T-cell (primary cell): ENCODE measurements at places on chromosomes 4 and X. TPM values are rescaled to one million over a fixed set of nuclear protein-coding genes. Genes with fewer than 3 reads are reported as not detected.

Gene PHF8
- total RNA-seq = 52.3 TPM

GRCh38 chrX:1903236-1903935 lies 288.5 kb downstream of the ASMT start:
- no peak for DNase-seq
- no peaks in the 10 kb centered on the region for H3K4me1 ChIP-seq
- H3K27me3 ChIP-seq = no peaks in the 10 kb centered on the region
- no peaks in the 10 kb centered on the region for H3K36me3 ChIP-seq

- no peak for DNase-seq
- H3K36me3 ChIP-seq = no peaks in the 10 kb centered on the region
- no peak overlapping the region for H3K27ac ChIP-seq
These were observed 331.4 kb downstream of the RAPGEF2 start for GRCh38 chr4:159434114-159434870.

DNA sequence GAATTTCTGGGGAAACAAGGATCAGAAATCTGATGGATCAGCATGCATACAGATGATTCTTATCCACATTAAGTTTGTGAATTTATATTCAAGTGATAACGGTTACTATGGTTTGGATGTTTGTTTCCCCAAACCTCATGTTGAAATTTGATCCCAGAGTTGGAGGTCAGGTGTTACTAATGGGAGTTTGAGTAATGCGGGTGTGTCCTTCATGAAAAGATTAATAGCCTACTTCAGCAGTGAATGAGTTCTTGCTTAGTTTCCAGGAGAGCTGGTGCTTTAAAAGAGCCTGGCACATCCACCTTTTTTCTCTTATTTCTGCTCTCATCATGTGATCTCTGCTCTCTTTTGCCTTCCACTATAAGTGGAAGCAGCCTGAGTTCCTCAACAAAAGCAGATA lies 712.4 kb downstream of the IL1RAPL1 start:
- no peaks in the 10 kb centered on the region for H3K27me3 ChIP-seq
- H3K4me1 ChIP-seq = no peaks in the 10 kb centered on the region
- no peak overlapping the region for H3K4me3 ChIP-seq
- no peak overlapping the region for H3K27ac ChIP-seq

DNA sequence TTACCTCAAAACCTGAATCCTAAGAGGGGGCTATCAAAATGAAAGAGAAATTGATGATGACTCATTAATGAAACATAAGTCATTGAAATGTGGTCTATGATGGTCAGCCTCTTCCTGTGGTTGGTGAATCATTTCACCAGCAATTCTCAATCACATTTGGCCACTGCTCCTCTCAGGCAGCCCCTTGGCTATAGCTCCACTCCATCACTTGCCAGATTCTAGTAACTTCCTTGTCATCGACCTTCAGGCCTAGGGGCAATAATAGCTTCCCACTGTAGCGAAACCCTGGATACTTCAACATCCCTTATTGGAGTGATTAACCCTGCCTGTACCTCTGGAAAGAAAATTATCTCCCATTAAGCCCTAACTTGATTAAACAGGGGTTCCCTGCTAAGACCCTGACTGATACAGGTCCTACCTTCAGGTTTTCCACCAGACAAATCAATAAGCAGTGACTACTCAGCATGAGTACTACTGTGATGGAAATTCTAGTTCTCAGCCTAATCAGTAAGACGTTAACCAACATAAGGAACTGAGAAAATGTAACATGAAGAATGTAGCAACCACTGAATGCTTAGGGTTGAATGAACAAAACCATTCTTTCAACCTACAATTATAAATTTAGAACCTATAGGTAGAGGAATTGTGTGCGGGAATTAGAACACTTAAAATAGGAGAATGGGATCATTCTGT lies 30.4 kb downstream of the ADH7 start:
- no peaks in the 10 kb centered on the region for H3K36me3 ChIP-seq
- H3K4me1 ChIP-seq = no peaks in the 10 kb centered on the region
- H3K27ac ChIP-seq = no peak overlapping the region
- no peak for DNase-seq
- no peaks in the 10 kb centered on the region for H3K27me3 ChIP-seq
- no peak overlapping the region for H3K4me3 ChIP-seq

DNA sequence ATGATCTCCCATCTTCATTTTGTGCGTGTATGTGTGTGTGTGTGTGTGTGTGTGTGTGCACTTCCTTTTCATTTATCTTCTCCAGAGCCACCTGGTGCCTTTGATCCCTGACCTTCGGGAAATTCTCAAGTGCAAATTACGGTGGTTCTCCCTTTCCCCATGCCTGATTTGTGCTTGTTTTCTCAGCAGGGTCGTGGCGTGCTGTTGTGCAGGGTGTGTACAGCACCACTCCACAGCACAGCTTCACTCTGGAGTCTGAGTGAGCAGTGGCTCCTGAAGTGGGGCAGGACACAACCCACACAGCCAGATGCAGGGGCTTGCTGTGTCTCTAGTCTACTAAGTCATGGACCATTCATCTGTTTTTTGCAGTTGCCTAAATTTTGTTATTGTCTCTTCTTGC lies 114.2 kb upstream of the TBC1D9 start:
- H3K4me3 ChIP-seq = no peak overlapping the region
- no peaks in the 10 kb centered on the region for H3K4me1 ChIP-seq

DNA sequence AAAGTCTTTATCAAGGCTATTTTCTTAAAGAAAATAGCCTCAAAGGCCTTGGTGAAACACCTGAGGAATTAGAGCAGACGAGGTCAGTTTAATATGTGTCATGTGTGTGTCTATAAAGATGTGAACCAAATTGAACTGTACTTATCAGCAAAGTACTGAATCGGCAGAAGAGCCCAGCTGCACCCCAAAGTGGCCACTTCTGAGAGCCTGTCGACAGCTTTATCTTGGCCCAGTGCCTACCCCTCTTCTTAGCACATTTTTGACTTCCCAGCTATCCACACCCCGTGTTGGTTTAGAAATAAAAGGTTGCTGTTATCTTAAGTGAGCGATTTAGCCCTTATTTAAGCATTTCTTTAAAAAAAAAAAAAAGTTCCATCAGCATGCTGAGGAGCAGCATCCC lies 329.7 kb downstream of the FBXW7 start:
- no peaks in the 10 kb centered on the region for H3K4me1 ChIP-seq
- no peak overlapping the region for H3K27ac ChIP-seq
- no peaks in the 10 kb centered on the region for H3K36me3 ChIP-seq
- no peak overlapping the region for H3K4me3 ChIP-seq

DNA sequence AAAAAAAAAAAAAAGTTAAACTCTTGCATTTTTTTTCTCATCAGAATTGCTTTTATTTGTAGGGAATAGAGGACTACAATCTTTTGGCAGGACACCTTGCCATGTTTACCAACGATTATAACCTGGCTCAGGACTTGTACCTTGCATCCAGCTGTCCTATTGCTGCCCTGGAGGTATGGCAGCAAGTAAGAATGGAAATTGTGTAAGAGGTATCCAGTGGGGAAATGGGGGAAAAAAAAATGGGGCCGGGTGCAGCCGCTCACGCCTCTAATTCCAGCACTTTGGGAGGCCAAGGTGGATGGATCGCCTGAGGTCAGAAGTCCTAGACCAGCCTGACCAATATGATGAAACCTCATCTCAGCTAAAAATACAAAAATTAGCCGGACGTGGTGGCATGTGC lies 49.8 kb downstream of the WDR19 start:
- H3K36me3 ChIP-seq = no peaks in the 10 kb centered on the region
- H3K4me3 ChIP-seq = no peak overlapping the region
- no peaks in the 10 kb centered on the region for H3K4me1 ChIP-seq

Gene KCNIP4
- total RNA-seq = not detected

GRCh38 chrX:128769495-128769894 lies 717.3 kb upstream of the ACTRT1 start:
- no peak overlapping the region for H3K27ac ChIP-seq
- H3K4me3 ChIP-seq = no peak overlapping the region
- no peaks in the 10 kb centered on the region for H3K36me3 ChIP-seq
- DNase-seq = no peak
- no peaks in the 10 kb centered on the region for H3K27me3 ChIP-seq
- H3K4me1 ChIP-seq = no peaks in the 10 kb centered on the region

DNA sequence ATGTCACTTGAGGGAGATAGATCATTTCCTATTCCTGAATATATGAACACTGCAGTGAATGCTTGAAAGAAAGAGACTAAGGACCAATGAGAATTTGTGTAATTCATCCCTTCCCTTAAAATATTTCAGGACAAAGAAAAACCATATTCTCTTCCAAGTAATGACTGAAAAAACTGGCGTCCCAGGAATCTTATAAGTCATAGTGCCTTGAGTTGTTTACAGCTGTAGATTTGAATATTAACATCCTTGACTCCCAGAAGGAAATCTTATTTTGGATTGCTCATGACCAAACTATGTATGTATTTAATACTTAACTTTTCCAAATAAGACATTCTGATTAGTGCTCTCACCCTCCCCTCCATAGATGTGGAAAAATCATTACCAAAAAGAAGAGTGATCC lies 55.5 kb downstream of the CLDN22 start:
- DNase-seq = no peak
- peaks cover 3% of the 10 kb centered on the region for H3K27me3 ChIP-seq
- no peak overlapping the region for H3K27ac ChIP-seq
- no peaks in the 10 kb centered on the region for H3K36me3 ChIP-seq
- H3K4me1 ChIP-seq = peaks cover 5% of the 10 kb centered on the region
- H3K4me3 ChIP-seq = no peak overlapping the region

- no peak overlapping the region for H3K27ac ChIP-seq
- H3K4me3 ChIP-seq = no peak overlapping the region
- DNase-seq = no peak
- no peaks in the 10 kb centered on the region for H3K27me3 ChIP-seq
- no peaks in the 10 kb centered on the region for H3K36me3 ChIP-seq
These were observed 92.8 kb upstream of the CCDC160 start for GRCh38 chrX:134144231-134144630.

GRCh38 chr4:15506464-15506863 lies 36.8 kb downstream of the CC2D2A start:
- no peaks in the 10 kb centered on the region for H3K36me3 ChIP-seq
- no peak for DNase-seq
- H3K4me1 ChIP-seq = no peaks in the 10 kb centered on the region
- no peak overlapping the region for H3K4me3 ChIP-seq
- H3K27me3 ChIP-seq = no peaks in the 10 kb centered on the region

Gene KIAA1210
- total RNA-seq = not detected

- H3K27ac ChIP-seq = no peak overlapping the region
- no peak for DNase-seq
- no peaks in the 10 kb centered on the region for H3K27me3 ChIP-seq
- H3K4me1 ChIP-seq = no peaks in the 10 kb centered on the region
These were observed 98.0 kb downstream of the PTTG2 start for GRCh38 chr4:38058151-38058550.

- H3K27ac ChIP-seq = no peak overlapping the region
- no peaks in the 10 kb centered on the region for H3K4me1 ChIP-seq
- H3K27me3 ChIP-seq = no peaks in the 10 kb centered on the region
- H3K4me3 ChIP-seq = no peak overlapping the region
- H3K36me3 ChIP-seq = no peaks in the 10 kb centered on the region
These were observed 13.3 kb downstream of the OPHN1 start for GRCh38 chrX:68419975-68420374.

GRCh38 chr4:36254371-36254770 lies 10.1 kb upstream of the ARAP2 start:
- H3K4me3 ChIP-seq = no peak overlapping the region
- H3K36me3 ChIP-seq = no peaks in the 10 kb centered on the region
- peaks cover 19% of the 10 kb centered on the region for H3K4me1 ChIP-seq
- H3K27ac ChIP-seq = peak overlapping the region; percentile 75
- no peaks in the 10 kb centered on the region for H3K27me3 ChIP-seq
